ENCODE measurements at places on chromosomes 16 and 17.

DNA sequence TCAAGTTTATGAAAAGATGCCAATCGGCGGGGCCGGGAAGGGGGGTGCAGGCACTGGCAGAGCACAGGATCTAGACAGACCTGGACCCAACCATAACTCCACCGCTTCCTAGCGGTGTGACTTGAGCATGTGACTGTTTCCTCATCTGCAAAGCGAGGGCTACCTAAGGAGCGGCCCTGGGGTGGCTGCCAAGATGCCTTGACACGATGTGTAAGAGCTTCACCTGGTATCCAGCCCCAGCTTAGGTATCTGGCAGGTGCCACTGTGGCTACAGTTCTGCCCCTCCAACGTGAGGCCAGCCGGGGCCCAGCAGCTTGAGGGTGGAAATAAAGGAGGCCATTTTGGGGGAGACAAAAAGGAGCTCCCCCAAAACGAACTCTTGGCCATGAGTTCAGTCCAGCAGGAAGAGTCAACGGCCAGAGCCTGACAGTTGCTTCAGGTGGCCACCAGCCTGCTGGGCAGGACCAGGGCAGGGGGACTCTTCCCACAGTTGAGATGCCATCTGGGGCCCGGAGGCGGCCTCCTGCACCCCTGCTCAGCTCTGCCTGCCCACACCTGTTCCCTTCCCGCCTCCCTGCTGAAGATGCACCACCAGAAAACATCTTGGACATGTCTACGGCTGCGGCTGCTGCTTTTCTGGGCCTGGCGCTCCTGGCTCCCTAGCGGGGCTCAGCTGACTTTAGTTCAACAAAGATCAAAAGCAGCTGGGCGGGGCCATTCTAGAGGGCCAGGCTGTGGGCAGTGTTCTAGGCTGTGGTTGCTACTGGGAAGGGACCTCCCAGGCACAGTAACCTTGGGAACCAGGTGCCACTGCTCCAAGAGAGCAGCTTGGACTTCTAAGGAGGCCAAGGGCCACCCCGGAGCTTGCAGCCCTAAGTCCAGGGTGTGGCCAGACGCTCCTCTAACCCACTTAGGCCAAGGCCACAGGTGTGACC, 3.4 kb upstream of the MTSS2 start:
- DNase-seq, result no peak

DNA sequence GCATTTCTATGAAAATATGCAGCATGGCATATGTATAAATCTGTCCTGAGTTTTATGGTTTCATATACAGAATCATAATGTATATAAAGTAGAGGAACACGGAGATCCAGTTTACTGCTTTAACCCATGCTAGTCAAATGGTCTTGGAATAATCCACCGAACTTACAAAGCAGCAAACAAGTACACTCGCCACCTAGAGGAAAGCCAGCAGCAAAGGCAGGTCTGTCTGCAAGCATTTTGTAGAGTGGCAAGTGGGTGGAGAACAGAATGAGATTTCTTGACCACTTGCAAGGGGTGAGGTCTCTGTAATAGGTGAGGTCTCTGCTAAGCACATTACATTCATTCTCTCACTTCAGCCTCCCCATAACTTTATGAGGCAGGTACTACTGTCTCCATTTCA, 308.3 kb downstream of the CA10 start:
- no peak for DNase-seq

DNA sequence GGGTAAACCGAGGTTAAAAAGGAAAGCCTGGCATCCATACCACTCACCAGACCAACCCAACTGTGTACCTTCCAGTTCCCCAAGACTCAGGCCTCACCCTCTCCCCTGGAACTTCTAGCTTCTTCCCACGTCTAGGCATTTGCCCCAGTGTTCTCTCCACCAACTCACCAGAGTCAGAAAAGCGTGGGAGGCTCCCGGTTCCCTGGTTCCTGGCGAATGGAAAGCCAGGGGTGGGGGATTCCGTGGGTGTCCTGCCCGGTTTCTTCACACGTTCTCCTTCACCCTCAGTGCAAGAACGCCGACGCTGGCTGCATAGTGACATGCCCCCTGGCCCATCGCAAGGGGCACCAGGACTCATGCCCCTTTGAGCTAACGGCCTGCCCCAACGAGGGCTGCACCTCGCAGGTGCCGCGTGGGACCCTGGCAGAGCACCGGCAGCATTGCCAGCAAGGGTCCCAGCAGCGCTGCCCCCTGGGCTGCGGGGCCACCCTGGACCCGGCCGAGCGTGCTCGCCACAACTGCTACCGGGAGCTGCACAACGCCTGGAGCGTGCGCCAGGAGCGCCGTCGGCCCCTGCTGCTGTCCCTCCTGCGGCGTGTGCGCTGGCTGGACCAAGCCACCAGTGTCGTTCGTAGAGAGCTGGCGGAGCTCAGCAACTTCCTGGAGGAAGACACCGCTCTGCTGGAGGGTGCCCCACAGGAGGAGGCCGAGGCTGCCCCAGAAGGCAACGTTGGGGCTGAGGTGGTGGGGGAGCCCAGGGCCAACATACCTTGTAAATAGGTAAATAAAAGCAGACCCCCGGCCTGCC, 1.7 kb downstream of the RNF151 start:
- no peak for DNase-seq

DNA sequence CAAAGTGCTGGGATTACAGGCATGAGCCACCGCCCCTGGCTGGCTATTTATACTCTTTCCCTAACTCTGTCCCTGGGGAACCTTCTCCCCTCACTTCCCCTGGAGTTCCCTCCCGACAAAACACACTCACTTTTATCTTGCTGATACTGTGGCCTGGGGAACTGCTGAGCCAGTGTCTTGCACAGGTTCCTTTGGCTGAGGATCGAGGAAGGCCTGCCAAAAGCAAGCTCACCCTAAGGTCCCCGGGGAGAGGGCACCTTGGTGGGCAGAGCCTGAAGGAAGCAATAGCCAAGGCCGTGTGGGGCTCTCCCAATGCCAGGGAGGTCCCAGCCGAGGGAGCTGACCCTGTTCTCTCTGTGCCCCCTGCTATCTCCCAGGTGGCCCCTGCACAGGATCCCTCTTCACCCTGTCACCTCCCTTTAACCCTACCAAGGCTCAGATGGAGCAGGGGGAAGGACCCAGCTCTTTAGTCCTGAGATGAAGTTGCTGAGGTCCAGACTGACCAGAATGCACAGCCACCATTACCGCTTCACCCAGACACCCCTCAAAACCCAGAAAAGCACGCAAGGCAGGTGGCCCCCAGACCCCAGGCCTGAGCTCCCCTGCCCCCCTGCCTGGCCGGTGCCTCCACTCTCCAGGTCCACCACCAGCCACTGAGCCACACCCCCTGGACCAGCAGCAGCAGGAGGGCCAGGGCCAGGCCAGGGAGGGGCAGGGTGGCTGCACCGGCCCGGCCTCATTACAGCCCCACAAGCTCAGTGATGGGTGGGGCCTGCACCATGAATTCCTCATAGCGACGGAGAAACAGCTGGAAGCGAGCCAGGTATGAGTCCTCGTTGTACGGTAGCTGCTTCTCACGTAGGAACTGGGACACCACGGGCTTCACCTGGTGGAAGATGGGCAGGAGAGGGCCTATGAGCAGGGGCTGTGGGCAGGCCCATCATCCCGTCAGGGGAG, 5.1 kb upstream of the FDXR start:
- DNase-seq, result no peak

DNA sequence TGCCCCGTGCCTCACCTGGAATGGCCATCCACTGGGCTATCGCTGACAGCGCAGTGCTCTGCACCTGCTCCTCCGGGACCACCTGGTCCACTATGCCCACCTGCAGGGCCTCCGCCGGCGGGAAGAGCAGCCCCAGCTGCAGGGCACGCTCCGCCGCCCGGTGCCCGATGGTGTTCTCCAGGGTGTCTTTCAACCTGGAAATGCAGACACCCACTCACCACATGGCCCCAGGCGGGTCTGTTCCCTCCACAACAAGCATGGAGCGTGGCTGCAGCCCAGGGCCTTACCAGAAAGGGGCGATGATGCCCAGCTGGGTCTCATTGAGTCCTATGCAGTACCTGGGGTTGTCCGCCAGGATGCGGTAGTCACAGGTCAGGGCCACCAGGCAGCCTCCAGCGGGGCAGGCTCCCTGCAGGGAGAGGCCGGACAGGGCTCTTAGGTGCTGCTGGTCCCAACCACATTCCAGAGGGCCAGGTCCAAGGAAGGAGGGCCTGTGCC, 6.8 kb downstream of the DNASE1L2 start:
- DNase-seq, result no peak

- DNase-seq, result no peak
Observed at GRCh38 chr17:35103271-35103670, 16.4 kb downstream of the RAD51D start.

GRCh38 chr16:82016263-82016662, 5.0 kb upstream of the SDR42E1 start:
- DNase-seq, result no peak

DNA sequence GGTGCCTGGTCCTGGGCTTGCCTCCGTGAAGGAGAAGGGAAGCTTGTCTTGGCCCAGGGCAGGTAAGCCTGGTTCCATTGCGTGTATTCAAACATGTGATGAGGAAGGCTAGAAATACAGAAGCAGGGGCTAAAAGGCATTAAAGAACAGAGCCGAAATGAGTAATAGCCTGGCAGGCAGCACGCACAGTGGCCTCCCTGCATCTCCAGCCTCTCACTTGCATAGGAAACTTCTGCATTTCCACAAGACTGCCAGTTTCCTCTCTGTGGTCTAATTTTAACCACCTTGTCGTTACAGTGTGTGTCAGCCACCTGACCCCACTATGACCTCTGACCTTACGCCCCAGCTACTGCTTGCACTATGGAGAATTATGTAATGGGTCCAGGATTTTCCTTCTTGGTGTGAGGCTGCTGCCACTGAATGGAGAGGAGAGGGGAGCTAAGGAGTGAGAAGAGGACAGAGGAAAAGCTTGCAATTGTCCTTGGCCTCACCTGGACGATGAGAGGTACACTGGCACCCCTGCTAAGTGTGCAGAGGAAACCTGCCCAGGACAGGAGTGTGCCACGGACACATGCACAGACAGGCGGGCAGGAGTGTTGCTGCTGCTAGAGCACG, 32.8 kb downstream of the HIC1 start:
- DNase-seq, result peak; percentile 49

DNA sequence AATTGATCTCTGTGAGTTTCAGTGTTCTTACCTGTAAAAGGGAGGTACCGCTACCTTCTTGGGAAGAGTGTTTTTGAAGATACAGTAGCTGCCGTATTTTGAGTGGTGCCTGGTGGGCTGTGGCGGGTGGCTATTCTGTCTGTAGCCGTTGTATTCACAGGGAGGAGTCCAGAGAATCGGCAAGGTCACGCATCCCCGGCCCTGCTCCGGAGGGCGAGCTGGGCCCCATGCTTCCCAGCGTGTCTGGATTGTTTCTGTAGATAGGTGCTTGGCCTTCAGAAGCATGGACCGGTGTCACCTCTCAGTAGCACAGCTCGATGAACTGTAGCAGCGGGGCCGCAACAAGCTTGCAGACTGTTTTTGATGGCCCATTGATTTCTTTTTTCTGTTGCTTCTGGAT, 295.6 kb downstream of the CPPED1 start:
- no peak for DNase-seq

DNA sequence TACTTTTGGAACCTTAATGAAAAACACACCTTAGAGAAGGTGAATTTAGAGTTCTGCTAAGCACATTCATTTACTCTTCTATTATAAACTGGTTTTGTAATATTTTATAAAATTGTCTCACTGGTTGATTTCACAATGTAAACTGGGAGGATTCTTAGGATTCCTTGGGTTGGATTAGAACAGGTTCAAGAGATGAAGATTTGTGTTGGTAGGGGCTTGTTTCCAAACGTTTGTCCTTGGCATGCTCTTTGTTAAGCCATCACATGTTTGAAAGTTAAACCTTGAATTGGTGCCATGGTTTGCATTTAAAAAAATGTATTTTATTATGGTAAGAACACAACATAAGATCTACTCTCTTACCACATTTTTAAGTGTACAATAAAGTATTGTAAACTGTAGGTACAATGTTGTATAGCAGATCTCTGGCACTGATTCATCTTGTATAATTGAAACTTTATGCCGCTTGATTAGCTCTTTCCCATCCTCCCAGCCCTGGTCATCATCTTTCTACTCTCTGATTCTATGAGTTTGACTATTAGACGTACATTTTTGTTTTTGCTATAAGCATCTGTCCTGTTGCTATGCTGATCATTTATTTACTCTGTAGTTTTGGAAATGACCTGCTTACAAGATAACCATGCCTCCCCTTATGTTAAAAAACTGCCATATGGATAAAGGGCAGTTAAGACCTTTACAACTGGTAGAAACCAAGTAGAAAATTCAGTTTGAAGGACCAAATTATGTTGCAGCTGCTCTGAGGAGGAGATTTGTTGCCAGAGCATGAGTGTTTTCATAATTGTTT, 9.6 kb downstream of the FTO start:
- no peak for DNase-seq

DNA sequence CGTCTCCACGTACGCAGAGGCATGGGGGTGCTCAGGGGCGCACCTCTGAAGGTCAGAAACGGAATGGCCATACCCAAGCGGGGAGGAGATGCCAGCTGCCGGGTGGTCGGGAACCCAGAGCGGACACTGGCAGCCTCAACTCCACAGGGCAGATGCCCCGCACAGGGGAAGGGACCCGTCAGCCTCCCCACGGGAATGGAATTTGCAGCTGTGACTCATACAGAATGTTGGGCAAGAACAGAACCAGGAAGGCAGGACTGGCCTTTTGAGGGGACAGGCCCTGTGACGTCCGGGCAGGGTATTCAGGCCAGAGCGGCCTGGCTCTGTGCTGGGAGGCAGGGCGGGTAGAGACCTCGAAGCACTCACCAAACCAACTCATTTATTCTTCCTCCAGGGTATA, 7.5 kb downstream of the TK1 start:
- DNase-seq, result no peak

- no peak for DNase-seq
Observed at GRCh38 chr16:75265911-75266701, 14.7 kb upstream of the BCAR1 start.

DNA sequence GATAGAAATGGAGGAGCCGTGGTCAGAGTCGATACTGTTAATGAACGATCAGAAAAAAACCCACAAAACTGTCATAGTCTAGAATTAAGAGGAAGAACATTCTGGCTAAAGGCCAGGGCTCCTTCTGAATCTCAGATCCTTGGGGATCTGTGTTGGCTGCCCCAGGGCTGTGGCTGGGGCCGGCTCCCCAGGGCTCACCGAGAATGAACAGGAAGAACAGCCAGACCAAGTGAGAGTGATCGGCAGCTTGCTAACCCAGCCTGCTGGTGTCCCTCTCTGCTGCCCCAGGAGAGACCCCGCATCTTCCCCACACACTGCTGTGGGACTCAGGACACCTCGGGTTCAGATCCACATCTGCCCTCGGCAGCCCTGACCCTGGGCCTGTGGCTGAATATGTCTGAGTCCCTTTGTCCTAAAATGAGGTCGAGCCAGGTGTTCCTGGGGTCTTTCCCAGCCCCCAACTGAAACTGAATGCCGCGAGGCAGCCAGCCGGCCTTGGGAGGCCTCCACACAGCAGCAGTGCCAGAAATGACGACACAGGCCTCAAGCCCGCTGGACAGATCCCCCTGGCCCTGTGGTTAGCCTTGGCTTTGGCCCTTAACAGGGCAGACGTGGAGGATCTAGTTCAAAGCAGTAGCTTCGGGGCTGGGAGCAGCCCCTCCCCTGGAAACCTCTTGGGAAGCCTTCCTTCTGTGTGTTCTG, 23.9 kb upstream of the CLEC18A start:
- no peak for DNase-seq

DNA sequence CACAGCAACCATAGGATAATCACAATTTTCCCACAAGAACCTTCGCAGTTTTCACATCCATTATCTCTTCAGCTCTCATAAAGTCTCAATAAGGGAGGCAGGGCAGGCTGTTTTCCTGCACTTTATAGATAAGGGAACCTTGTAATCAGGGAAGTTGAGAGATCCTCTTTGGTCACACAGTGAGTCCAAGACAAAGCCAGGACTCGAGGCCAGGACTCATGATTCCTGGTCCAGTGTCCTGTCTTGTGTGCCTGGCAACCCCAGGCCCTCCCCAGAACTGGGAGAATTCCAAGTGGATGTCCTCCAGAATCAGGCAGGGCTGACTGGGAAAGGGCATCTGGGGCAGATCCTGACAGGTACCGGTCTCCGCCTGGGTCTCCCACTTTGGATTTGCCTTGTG, 23.1 kb upstream of the PHF12 start:
- no peak for DNase-seq

Data from stimulated activated CD4-positive, alpha-beta T cell treated with anti-CD3 and anti-CD28 coated beads, Interleukin-12 subunit alpha, Interleukin-12 subunit beta, amount 100 ng/mL, for 48 hours (primary cell).